Large intestine (tissue), 12 donors: ENCODE measurements at places on chromosomes 13 and 19. TPM values are rescaled to one million over a fixed set of nuclear protein-coding genes. Genes with fewer than 3 reads are reported as not detected.

- peaks cover 2% of the 10 kb centered on the region for H3K27me3 ChIP-seq
- no peaks in the 10 kb centered on the region for H3K4me1 ChIP-seq
- DNase-seq = no peak
- no peak overlapping the region for H3K4me3 ChIP-seq
- H3K36me3 ChIP-seq = no peaks in the 10 kb centered on the region
Observed at GRCh38 chr13:111460548-111461444, 140.4 kb downstream of the TEX29 start.

The PLIN5 gene
- 2.0 TPM for polyA plus RNA-seq

The UGGT2 gene
- polyA plus RNA-seq = 23.1 TPM

The TEX29 gene
- 0.22 TPM for polyA plus RNA-seq

DNA sequence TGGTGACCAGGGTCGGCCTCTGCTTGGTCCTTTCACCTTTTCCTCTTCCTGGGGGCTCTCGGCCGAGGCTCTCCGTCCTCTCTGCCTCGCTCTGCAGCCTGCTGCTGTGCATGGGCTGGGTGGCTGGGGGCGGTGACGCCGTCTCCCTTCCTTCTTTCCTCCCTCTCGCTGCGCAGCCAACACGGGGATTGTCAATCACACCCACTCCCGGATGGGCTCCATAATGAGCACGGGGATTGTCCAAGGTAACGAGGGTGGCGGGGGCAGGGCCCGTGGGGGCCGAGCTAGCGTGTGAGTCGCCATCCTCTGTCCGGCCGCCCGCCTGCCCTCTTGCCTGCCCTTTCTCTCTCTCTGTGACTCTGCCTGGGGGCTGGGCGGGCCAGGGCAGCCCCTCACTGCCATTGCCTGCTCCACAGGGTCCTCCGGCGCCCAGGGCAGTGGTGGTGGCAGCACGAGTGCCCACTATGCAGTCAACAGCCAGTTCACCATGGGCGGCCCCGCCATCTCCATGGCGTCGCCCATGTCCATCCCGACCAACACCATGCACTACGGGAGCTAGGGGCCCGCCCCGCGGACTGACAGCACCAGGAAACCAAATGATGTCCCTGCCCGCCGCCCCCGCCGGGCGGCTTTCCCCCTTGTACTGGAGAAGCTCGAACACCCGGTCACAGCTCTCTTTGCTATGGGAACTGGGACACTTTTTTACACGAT is 7.1 kb downstream of the YIPF2 start:
- peaks cover 80% of the 10 kb centered on the region for H3K36me3 ChIP-seq
- H3K4me3 ChIP-seq = no peak overlapping the region
- H3K27ac ChIP-seq = no peak overlapping the region
- DNase-seq = no peak
- no peaks in the 10 kb centered on the region for H3K27me3 ChIP-seq
- H3K4me1 ChIP-seq = no peaks in the 10 kb centered on the region

The RPL18A gene
- polyA plus RNA-seq = 1,919 TPM

- no peaks in the 10 kb centered on the region for H3K4me1 ChIP-seq
- no peak overlapping the region for H3K27ac ChIP-seq
- H3K27me3 ChIP-seq = no peaks in the 10 kb centered on the region
- no peak for DNase-seq
Observed at GRCh38 chr13:35884211-35884760, 246.9 kb downstream of the DCLK1 start.

The ZNF681 gene
- polyA plus RNA-seq = 5.1 TPM
